Smooth muscle cell of trachea (primary cell): ENCODE measurements at places on chromosomes 13 and 19. TPM values are rescaled to one million over a fixed set of nuclear protein-coding genes. Genes with fewer than 3 reads are reported as not detected.

The RELB gene
- total RNA-seq, result 4.1 and 19.0 TPM in 2 replicates

The NTF4 gene
- total RNA-seq, result not detected in 2 replicates

The CCDC70 gene
- not detected in 2 replicates for total RNA-seq

The DNMT1 gene
- total RNA-seq, result 44.0 and 97.9 TPM in 2 replicates

The B3GNT3 gene
- not detected in 2 replicates for total RNA-seq

The SSC5D gene
- 14.4 and 47.6 TPM in 2 replicates for total RNA-seq

The ZNF135 gene
- total RNA-seq, result 6.1 and 8.3 TPM in 2 replicates

The CEACAM7 gene
- total RNA-seq, result not detected in 2 replicates

The ZNF177 gene
- 1.3 and 1.9 TPM in 2 replicates for total RNA-seq

The PCP2 gene
- total RNA-seq, result not detected in 2 replicates
